ENCODE measurements at places on chromosomes 2 and 18. TPM values are rescaled to one million over a fixed set of nuclear protein-coding genes. Genes with fewer than 3 reads are reported as not detected.

INPP5D gene
- 5.0 TPM for polyA plus RNA-seq

DSG1 gene
- 0.26 TPM for polyA plus RNA-seq

CRYBA2 gene
- polyA plus RNA-seq: not detected

SPATA3 gene
- polyA plus RNA-seq: not detected

POU3F3 gene
- polyA plus RNA-seq: 5.6 TPM

COBLL1 gene
- polyA plus RNA-seq: 11.3 TPM

RIT2 gene
- not detected for polyA plus RNA-seq

CDKL4 gene
- polyA plus RNA-seq: 0.19 TPM

ACTR2 gene
- polyA plus RNA-seq: 154 TPM

CDH20 gene
- 1.7 TPM for polyA plus RNA-seq

SP100 gene
- 26.3 TPM for polyA plus RNA-seq

DNER gene
- polyA plus RNA-seq: 6.9 TPM

SULT1C4 gene
- polyA plus RNA-seq: 16.9 TPM

HEATR5B gene
- polyA plus RNA-seq: 16.1 TPM

FOXI3 gene
- not detected for polyA plus RNA-seq

GRCh38 chr2:121099329-121100290, 185.4 kb downstream of the TFCP2L1 start:
- DNase-seq: no peak

DNA sequence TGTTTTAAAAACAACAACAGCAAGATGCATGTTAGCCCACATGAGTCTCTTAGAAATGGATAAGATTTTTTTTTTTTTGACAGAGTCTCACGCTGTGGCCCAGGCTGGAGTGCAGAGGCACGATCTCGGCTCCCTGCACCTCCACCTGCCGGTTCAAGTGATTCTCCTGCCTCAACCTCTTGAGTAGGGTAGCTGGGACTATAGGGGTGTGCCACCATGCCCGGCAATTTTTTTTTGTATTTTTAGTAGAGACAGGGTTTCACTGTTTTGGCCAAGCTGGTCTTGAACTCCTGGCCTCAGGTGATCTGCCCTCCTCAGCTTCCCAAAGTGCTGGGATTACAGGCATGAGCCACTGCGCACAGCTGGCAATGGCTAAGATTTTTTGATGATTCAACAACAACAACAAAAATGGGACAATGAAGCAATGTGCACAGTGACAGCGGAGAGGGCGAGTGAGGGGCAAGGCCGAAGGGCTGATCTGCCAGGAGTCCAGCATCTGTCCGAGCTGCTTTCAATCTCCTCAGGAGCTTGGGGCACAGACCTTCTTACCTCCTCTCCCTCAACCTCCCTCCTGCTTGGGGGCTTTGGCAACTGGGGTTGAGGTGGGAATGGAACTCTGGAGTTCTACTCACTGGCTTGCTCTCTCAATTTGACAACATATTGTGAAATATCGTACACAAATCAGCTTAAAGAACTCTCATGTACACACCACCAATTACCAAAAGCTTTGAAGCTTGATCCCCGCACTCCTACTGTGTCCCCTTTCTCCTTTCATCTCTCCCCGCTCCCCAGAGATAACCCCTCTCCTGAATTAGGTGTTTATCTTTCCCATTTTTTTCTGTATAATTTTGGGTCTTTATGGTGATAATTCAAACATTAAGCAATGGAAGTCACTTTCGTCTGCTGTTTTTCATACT, 3.4 kb downstream of the ABCG8 start:
- DNase-seq: no peak

- no peak for DNase-seq
Measured at GRCh38 chr2:58202404-58202803, 38.7 kb downstream of the FANCL start.

DNA sequence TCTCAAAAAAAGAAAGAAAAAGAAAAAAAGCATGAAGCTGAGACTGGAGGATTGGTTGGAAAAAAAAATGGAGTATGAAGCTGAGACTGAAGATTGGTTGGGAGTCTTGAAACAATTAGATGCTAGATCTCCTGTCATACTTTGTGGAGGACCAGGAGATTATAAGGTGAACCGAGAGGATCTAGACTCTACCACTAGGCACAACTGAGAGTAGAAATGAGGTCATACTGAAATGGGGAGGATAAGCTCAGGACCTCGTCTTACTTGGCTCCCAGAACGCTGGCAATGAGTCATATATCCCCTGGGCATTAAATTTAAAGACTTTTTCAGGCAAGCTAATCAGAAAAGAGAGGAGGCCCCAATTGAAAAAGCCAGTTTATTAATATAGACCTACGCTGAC, 3.3 kb upstream of the ORC2 start:
- no peak for DNase-seq

DNA sequence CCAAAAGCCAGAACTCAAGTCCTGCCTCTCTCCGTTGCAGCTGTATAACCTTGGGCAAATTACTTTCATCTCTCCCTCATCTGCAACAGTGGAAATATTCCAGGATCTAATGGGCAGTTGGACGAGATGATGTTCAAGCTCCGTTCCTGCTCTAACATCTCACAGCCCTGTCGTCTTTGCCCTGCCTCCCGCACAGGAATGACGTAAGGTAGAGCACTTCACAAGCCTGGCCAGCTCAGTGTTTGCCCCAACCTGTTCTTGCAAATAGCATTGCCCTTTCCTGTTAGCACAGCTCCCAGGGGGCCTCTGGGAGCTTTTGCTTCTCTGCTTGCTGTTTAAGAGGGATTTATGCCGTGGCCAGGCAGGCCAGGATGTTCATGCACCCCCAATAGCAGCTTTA, 107.9 kb downstream of the KLHL29 start:
- no peak for DNase-seq

GRCh38 chr2:150610670-150611279, 123.3 kb upstream of the RND3 start:
- no peak for DNase-seq

DNA sequence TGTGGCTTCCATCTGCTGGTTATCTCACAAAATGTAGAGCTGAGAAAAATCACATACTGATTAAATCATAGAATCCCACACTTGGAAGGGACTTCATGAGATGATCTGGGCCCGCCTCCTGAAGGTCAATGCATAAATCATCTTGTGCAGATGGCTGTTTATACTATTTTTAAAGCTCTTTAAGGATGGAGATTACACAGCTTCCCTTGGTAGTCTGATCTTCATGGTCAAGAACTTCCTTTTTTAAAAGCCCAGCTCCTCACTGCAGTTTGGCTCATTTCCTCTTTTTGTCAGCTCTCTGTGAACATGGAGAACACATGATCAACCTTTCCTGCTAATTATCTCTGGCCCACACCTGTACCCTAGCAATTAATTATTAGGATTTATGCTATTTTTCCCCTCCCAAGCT, 25.9 kb downstream of the GCG start:
- no peak for DNase-seq

GRCh38 chr2:101200676-101201075, 49.5 kb upstream of the TBC1D8 start:
- no peak for DNase-seq

DNA sequence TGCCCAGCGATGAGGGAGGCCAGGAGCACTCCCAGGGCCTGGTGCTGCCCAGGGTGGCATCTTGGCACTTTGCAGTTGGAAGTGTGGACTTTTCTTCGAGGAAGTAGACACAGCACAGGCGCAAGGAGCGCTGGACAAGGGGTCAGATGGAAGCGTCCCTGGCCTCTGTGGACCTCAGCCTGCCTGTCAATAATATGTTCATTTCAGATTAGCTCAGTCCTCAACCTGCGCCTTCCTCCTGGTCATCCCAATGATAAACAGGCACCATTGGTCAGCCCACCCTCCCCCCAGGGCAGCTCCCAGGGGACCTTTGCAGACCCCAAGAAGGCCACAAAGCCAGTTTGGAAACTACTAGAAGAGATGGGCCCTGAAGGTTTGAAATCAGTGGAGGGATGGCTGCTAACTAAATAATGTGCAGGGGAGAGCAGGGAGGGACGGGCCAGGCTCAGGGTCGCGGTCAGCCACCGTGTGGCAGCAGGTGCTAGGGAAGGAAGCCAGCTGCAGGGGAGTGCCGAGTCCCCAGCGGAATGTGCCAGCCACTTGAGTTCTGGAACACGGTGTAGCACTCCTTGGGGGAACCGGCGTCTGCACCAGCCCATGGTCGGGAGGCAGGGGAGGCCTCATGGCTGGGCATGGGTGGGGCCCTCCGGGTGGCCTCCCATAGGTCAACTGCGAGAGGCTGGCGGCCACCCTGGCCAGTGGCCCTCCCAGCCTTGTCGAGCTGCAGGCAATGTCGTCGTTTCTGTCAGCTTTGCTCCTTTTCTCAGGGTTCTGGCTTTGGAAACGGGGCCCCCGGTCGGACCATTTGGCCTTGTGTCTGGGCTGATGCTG, 59.9 kb downstream of the ADI1 start:
- no peak for DNase-seq

DNA sequence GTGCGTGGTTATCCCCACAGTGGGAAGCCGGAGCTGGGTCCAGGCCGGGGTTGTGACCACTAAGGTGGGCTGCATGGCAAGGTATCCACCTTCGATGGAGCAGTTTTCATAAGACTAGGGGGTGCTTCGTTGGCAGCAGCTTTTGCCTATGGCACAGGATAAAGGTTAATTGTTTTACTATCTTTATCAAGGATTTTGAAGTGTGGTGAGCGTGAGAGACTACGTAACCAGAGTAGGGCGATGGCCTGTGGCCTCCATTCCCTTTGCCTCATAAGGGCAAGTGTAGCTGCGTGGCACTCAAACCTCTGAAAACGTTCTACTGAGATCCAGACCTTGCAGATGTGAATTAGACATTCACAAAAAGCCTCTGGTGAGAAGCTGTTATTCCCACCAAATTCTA, 206.6 kb downstream of the ACKR3 start:
- no peak for DNase-seq

DNA sequence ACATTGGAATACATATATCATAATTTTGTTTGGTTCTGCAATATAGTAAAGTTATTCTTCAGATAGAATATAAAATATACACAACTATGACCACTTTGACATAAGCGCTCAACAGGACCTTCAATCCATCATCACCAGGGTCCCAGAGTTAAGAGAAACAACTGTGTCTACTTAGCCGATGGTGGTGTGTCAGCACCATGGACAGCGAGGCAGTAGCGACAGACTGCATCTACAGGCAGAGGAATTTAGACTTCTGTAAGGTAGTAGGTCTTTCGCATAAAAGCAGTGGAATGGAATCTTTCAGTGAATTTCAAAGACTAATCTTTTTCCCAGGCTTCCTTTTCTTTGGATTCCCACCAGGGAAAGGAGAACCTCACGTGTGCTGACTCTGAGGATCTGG, 20.5 kb upstream of the LRPPRC start:
- peak; percentile 46 for DNase-seq

GRCh38 chr2:20400306-20400705, 46.6 kb upstream of the RHOB start:
- DNase-seq: no peak

GRCh38 chr2:240624950-240625621, at the start of gene GPR35:
Gene GPR35, plus strand, starts transcription at chr2:240625480. Its CDS starts 4,473 bp downstream, at chr2:240629953.
- DNase-seq: no peak

GRCh38 chr2:126777620-126777978, 121.1 kb upstream of the TEX51 start:
- no peak for DNase-seq

DNA sequence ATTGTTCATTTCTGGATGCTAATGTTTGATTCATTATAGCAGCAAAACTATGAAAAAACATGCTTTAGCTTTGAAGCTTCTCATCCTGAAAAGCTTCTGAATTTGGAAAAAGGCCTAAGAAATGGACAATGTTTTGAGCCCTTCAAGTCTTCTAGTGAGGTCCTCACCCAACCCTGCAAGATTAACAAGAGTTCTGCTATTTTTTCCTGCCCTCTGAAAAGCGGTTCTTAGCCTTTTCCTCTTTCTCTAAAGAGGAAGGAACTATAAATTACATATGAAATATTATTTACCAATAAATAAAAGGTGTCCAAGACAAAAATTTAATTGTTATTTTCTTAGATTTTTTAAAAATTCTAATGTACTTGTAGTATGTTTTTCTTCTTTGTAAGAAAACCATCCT, 19.9 kb upstream of the CDH19 start:
- DNase-seq: no peak

DNA sequence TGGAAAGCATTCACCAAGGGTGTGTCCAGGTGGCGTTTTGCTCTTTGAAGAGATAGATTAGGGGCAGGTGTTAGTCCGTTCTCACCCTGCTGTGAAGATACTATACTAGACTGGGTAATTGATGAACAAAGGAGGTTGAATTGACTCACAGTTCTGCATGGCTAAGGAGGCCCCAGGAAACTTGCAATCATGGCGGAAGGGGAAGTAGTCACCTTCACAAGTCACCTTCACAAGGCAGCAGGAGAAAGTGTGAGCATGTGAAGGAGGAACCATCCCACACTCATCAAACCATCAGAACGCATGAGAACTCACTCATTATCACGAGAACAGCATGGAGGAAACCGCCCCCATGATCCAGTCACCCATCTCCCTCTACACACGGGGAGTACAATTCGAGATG, 135.7 kb upstream of the NFATC1 start:
- no peak for DNase-seq

- no peak for DNase-seq
Measured at GRCh38 chr2:101442667-101443061, 32.2 kb downstream of the RFX8 start.

GRCh38 chr2:122528061-122528460, 772.6 kb downstream of the TSN start:
- no peak for DNase-seq

DNA sequence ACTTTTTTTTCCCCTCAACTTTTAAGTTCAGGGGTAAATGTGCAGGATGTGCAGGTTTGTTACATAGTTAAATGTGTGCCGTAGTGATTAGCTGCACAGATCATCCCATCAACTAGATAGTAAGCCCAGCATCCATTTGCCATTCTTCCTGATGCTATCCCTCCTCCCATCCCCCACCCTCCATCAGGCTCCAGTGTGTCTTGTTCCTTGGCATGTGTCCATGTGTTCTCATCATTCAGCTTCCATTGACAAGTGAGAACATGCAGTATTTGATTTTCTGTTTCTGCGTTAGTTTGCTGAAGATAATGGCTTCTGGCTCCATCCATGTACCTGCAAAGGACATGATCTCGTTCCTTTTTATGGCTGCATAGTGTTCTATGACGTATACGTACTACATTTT, 47.2 kb upstream of the STON1 start:
- no peak for DNase-seq

- peak; percentile 15 for DNase-seq
Measured at GRCh38 chr2:74991977-74992376, 33.5 kb downstream of the POLE4 start.

GRCh38 chr2:199922856-199923255, 11.8 kb downstream of the C2orf69 start:
- no peak for DNase-seq

DNA sequence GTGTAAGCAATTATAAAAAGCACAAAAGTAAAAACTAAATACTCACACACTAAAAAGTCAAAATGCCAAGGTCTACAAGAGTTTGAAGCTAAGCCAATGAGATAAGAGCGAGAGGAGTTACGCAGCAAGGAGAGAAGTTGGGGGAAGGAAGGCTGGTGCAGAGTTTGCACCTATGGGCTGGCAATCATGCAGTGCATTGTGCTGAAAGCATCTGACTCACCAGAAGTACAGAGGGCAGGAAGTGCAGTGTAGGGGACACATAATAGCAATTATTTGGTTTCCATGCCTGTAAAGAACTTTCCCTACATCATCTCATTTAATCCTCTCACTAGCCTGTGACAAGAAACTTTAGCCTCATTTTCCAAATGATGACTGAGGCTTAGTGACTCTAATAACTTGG, 142.7 kb upstream of the KYNU start:
- no peak for DNase-seq

- DNase-seq: no peak
Measured at GRCh38 chr2:119405151-119405550, 26.5 kb upstream of the TMEM37 start.

- DNase-seq: no peak
Measured at GRCh38 chr2:176490061-176490861, 221.0 kb downstream of the MTX2 start.
